Stimulated activated CD4-positive, alpha-beta T cell treated with anti-CD3 and anti-CD28 coated beads, Interleukin-4, amount 100 ng/mL, for 4 hours (primary cell): ENCODE measurements at places on chromosomes 12 and 14.

DNA sequence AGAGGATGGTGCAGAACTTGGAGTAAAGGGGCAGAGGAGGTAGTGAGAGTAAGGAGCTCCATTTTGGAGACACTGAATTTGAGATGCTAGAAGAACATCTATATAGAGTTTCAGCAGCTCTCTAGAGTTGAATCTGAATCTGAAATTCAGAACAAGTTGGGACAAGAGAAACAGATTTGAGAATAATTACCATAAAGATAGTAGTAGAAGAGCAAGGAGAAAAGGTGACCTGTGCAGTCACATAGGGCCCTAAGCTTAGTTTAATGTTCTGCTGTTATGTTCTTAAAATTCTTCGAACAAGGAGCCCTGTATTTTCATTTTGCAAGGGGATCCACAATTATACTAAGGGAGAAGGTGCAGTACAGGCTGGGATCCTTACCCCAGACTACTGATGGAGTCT is 7.4 kb downstream of the REM2 start:
- no peak for DNase-seq

GRCh38 chr12:118430516-118430915 is 54.2 kb downstream of the SUDS3 start:
- no peak for DNase-seq

DNA sequence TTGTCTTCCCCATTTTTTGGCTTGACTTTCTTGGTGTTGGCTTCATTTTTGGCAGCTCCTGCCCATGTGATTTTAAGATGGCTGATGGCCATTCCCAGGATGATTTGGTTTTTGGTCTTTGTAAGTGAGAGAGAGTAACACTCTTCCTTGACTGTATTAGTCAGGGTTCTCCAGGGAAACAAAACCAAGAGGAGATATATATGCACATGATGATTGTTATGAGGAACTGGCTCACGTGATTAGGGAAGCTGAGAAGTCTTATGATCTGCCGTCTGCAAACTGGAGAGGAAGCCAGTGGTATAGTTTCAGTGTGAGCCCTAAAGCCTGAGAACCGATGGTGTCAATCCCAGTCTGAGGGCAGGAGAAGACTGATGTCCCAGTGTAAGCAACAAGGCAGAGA is 146.6 kb downstream of the NRXN3 start:
- no peak for DNase-seq

- DNase-seq: no peak
Observed at GRCh38 chr12:49905718-49906314, 2.1 kb upstream of the FAIM2 start.

GRCh38 chr14:101518611-101519473 is 42.5 kb upstream of the DIO3 start:
- no peak for DNase-seq

- no peak for DNase-seq
Observed at GRCh38 chr14:104680806-104681688, 8.4 kb upstream of the INF2 start.

DNA sequence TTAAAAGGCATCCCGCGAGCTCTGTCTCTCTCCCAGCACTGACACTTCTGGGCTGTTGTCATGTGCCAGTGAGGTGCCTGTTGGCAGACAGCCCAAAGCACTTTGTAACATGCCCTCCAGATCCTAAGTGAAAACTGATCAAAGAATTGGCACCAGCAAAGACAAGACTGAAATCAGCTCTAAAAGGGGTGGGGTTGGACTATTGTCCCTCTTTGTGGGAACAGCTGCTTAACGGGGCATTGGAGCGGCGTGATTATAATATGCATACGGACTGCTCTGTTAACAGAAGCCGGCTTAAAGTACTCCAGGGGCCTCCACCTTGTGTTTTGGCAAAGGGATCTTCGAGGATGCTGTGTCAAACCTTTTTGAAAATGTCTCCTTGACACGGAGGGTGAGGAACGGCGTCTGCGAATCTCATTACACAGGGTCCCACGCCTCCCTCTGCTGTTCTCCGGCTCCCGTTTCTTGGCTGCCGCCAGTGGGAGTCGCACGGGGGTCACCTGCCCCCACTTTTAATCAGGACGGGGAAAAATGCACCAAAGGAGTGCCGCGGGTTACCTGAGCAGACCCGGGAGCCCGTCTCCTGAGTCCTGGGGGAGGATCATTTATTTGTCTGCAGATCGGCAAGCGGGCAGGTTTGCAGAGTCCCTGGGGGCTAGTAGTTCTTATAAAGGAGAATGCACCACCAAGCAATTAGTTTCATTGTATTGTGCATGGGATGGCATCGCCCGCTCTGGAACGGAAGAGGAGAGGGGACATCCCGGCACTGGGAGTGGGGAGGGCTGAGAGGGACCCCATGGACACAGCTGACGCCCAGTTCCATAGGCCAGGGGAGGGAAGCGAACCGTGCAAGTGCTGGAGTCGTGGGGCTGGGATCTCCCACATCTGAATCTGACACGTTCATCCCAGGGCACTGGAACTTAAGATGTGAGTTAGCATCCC is 44.3 kb downstream of the SPRING1 start:
- DNase-seq: no peak

DNA sequence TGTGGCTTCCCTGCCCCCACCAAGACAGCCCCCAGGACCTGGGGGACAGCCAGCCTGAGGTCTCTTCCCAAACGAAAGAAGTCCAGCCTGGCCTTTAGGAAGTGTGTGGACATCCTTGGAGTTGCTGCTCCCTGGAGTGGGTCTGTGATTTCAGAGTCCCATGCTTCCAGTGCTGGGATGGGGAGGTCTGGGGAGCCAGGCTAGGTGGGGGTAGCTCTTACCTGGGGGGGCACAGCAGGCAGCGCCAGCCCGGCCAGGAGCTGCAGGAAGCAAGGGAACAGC is 509 bp downstream of the PGF start:
- no peak for DNase-seq

DNA sequence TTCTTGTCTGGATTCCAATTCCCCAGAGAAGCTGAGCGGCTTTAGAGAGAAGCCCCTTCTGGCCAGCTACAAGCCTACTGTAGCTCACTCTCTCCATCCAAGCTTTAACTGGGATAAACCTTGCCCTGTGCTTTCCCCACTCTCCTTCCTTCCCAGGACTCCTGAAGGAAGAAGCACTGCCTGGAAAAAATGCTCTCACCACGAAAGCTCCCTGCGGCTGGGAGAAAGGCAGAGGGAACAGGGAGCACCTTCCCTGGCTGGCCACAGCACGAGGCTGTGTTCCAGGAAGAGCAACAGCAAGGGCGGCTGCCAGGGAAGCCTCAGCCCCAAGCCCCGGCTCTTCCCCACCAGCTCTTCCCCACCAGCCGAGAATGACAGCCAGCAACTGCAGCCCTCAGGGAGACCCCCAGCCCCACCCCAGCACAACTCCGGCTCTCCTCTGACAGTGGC is 40.8 kb upstream of the PNMA1 start:
- no peak for DNase-seq

DNA sequence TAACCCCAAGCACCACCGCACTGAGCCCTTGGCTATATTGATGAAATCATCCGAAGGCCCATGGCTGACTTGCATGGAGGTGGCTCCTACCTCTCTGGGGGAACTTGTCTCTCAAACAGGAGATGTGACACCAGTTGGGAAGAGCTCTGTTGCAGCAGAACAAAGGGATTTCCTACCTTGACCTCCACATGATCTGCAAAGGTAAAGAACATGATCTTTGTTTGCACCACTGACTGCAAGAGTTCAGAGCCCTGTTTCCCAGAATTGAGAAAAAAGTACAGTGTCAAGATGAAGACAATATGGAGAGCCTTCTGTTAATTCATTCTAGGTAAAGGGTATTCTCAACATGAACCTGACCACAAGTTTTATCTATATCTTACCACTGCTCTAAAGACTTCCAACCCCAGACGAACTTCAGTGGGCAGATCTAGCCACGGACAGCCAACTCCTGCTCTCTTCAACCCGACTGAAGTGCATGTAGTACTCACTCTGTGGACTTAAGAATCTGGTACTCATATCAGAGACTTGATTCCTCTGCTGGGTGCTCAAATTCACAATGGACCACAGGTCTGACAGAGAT is 32.1 kb downstream of the ZFYVE26 start:
- no peak for DNase-seq

DNA sequence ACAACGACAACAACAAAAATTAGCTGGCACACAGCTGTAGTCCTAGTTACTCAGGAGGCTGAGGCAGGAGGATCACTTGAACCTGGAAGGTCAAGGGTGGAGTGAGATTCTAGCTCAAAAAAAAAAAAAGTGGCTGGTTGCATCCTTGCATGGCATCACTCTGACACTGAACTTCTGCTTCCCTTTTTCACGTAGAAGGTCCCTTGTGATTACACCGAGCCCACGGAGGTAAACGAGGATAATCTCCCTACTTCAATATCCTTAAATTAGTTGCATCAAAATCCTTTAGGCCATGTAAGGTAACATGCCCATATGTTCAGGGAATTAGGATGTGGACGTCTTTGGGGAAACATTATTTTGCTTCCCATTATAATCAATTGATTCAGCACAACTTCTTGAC is 4.0 kb upstream of the PPP4R4 start:
- no peak for DNase-seq

DNA sequence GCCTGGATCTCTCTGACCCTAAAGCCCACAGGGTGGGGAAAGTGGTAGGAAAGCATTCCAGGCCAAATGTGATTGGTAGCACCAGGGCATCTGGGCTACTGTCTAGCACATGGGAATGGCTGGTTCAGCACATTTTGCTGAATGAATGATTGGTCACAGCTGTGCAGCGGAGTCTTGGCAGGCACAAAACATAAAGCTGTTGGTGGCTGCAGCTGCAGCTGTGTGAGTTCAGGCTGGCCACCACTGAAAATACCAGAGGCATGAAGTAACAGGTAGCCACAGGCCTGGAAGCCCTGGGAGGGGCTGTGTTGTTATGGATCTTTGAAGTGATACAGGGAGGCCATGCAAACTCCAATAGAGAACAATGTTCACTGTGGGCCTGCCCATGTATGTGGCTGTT is 72.7 kb downstream of the MYRFL start:
- no peak for DNase-seq

GRCh38 chr14:44565968-44566367 is 58.9 kb upstream of the FSCB start:
- no peak for DNase-seq

- no peak for DNase-seq
Observed at GRCh38 chr12:95390932-95391331, 83.0 kb upstream of the METAP2 start.

- DNase-seq: peak; percentile 50
Observed at GRCh38 chr12:105084251-105085250, at the start of gene ALDH1L2. Gene ALDH1L2, minus strand, starts transcription at chr12:105084458. Its CDS starts 22 bp downstream, at chr12:105084436.

- DNase-seq: no peak
Observed at GRCh38 chr12:53068811-53069585, 10.2 kb downstream of the SPRYD3 start.

- no peak for DNase-seq
Observed at GRCh38 chr12:17015501-17015900, 409.5 kb upstream of the LMO3 start.

GRCh38 chr12:108799401-108800243 is 57.8 kb downstream of the SSH1 start:
- DNase-seq: no peak
